RWPE1 (cell line): ENCODE measurements at places on chromosomes 7 and 10.

DNA sequence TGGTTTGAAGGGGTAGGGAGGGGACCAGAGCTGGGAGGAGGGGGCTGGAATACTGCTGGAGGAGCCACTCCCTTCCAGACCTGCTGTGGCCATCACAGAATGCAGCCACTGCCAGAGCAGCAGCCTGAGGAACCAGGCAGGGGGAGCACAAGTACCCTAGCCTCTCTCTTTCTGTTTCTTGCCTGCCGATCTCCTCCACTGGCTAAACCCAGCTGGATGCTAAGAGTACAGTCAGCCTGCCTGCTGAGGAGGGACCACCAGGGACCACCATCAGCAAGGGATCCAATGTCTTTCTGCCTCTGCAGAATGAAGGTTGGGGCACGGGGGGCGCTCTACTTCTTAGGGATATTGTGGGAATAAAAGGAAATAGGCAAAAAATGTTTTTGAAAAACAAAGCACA is 4.7 kb downstream of the BLVRA start:
- DNase-seq: no peak

- no peak for DNase-seq
Observed at GRCh38 chr10:83685458-83685857, 453.9 kb upstream of the GHITM start.

- peak; percentile 45 for DNase-seq
Observed at GRCh38 chr10:44932517-44933450, 21.6 kb downstream of the TMEM72 start.

DNA sequence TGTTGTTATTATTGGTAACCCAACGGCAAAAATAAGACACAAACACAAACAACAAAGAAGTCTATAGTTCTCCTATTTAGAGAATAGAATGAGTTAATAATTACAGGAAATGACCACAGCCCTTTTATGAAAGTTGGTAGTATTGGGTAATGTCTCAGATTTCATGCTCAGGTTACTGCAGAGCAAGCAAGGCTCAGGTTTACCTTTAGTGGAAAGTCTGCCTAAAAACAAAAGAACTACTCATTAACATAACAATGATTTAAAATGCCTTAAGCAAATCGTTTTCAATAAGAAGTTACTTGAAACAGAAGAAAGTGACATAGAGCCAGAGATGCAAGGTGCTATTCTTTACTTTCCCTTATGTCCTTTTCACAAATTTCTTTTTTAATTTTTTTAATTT is 441.2 kb downstream of the PLXDC2 start:
- no peak for DNase-seq

- no peak for DNase-seq
Observed at GRCh38 chr7:17488829-17489228, 190.4 kb downstream of the AHR start.

- no peak for DNase-seq
Observed at GRCh38 chr7:79199961-79200360, 253.5 kb downstream of the MAGI2 start.

GRCh38 chr7:100632951-100633717 is 8.2 kb downstream of the TFR2 start:
- peak; percentile 41 for DNase-seq

- DNase-seq: no peak
Observed at GRCh38 chr7:127438836-127439235, 46.3 kb upstream of the ZNF800 start.

- DNase-seq: no peak
Observed at GRCh38 chr10:58930500-58930899, 245.9 kb upstream of the PHYHIPL start.

DNA sequence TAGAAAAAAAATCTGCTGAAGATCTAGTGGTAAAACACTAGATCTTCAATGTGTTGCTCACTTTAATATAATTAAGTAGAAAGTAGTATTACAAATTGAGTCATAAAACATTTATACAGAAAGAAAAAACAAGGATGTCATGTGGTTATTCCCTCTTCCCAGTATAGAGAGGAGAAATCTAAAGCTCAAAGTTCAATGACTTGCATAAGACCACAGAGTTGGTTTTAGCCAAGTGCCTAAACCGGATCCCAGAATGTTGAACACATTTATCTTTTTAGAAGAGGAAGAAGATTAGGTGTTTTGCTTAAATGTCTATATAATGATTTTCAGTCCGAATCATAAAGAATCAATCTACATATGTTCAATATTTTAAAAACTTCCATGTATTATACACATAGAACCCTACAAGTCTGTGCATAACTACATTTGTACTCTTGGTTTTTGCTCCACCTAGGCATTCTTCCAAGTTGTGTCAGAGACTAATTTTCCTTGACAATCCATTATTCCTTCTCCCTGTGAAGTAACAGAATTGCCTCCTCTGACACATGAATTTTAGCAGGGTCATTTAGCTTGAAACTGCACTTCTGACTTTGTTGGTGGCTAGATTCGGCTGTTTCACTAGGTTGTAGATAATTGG is 389.2 kb downstream of the MAGI2 start:
- no peak for DNase-seq

GRCh38 chr7:101015626-101016025 is 4.3 kb upstream of the MUC17 start:
- DNase-seq: no peak

GRCh38 chr10:86970162-86970981 is 2.1 kb downstream of the ADIRF start:
- DNase-seq: peak; percentile 69

- DNase-seq: peak; percentile 70
Observed at GRCh38 chr7:90298145-90299038, 22.7 kb downstream of the FAM237B start.

DNA sequence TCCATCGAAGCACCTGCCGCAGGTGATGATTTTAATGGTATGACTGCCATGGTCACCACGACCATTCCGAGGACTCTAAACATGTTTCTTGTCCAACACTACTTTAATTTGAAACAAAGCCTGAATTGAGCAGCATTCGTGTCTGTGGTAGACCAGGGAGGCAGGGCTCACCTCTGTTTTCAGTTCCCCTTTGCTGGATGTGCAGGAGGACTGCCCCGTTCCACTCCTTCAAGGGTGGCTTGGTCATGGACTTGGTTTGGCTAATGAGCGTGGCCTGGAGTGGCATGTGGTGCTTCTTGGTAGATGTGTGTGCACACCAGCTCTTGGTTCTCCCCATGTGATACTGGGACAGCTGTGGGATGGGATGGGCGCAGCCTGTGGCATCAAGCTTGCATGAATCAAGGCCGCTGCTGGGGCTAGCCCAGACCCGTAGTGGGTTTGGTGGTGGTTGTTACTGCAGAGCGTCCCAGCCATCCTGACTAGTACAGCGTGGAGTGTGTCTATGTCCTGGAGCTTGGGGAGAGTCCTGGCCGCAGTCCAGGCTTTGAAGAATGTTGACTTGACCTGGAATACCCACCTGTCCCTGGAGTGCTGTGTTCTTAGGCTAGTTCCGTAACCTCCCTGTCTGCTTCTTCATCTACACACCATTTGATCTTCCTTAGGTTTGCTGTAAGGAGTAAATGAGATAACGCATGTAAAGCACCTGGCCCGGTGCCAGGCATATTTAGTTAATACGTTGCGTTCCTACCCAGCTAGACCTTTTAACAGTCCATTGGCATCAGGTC is 34.8 kb downstream of the MGMT start:
- DNase-seq: no peak

- peak; percentile 88 for DNase-seq
Observed at GRCh38 chr10:96614515-96614914, 27.7 kb upstream of the TM9SF3 start.

- no peak for DNase-seq
Observed at GRCh38 chr7:156984174-156984891, 26.1 kb downstream of the MNX1 start.

GRCh38 chr10:78955206-78955605 is 113.6 kb upstream of the ZMIZ1 start:
- DNase-seq: no peak

DNA sequence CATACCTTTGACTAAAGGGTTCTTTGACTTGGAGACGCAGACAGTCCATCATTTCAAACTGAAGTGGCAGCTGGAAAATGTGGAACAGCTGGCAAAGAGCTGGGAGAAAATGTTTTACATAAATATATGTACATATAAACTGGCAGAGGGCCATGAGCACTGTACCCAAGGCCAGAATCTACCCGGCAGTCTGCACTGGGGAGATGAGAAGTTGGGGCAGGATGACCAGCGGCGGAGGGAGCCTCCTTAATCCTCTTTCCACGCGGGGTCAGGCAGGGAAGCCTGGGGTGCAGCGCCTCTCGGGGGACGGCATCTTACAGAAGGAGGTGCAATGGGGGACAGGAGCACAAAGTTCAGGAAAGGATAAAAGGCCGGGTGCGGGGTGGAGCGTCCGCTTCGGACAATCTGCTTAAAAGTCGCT is 1.3 kb downstream of the GLI3 start:
- peak; percentile 13 for DNase-seq

DNA sequence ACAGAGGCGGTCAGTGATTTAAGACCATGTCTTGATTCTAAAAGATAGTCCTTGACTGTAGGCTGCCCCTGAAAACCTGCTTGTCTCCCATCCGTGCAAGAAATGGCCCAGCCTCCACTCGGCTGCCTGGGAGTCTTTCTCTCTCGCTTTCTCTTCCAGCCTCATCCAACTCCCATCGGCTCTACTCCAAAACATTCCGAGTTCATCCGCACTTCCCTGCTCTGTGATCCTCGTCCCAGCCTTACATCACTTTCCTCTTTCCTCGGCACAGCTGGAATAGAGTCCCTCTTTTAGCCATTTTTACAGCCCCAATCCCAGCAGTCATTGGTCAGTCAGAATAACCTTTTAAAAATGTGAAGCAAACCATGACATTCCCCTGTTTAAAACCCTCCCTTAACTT is 135.1 kb downstream of the TAX1BP1 start:
- DNase-seq: no peak

GRCh38 chr10:113980408-113981087 is 63.1 kb upstream of the ADRB1 start:
- DNase-seq: peak; percentile 31

- DNase-seq: no peak
Observed at GRCh38 chr10:73083221-73083620, 13.4 kb downstream of the P4HA1 start.
